ENCODE measurements at places on chromosomes 6 and 20.

- no peak for DNase-seq
Observed at GRCh38 chr20:4905195-4905594, 96.1 kb downstream of the SLC23A2 start.

DNA sequence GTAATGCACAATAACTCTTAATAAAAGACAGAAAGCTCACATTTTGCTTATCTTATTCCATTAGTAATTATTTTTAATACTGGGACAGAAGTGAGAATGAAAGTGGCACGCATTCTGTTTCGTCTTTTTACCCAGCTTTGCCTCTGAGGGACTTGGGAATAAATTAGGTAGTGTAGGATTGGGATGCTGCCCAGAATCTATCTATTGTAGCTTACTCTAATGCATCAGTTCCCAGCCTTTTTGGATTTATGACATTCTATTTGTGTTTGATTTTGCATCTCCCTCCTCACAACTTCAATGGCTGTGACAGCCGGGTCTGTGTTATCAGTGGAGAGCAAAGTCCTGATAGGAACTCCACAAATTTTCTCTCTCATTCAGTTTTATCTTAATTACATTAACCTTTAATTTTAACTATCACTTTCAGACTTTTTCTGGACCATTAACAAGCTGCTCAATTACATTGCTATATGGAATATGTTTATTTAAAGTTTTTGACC lies 62.9 kb upstream of the TULP4 start:
- no peak for DNase-seq

- DNase-seq: no peak
Observed at GRCh38 chr6:15949982-15950381, 178.9 kb upstream of the MYLIP start.

DNA sequence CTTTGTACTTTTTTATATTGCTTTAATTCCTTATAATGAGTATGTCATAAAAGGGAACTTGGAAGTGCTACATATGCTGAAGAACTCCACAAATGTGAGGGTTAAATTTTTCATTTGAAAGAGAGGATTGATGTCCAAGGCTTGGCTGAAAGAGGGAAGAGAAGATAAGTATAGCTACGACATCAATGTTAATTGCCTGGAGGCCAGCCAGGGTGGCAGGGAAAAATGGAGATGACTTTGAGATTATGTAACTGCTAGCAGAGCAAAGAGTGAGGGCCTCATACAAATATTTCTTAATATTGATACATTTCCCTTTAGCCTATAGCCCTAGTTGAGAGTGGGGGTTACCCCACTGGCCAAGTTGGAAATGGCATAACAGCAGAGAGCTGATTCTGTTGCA lies 24.8 kb upstream of the RIMS4 start:
- no peak for DNase-seq

GRCh38 chr6:115137910-115138309 lies 795.1 kb upstream of the HS3ST5 start:
- DNase-seq: no peak

DNA sequence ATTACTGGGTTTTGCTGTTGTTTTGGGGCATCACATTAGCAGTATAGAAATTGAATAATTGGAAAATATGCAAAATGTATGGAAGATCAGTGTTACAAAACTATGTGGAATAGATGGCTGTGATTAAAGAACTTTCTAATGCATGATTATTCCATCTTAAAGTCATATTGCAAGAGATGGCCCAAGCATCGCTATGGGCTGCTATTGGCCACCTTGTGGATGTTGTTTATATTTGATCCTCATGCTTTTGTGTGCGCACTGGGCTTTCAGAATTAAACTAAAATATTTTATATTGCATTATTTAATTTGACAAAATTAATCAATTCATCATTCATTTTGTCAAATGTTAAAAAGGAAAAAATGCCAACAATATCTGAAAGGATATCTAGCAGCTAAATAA lies 16.1 kb upstream of the HMGN3 start:
- no peak for DNase-seq

- no peak for DNase-seq
Observed at GRCh38 chr6:134010400-134010799, 42.0 kb downstream of the SLC2A12 start.

DNA sequence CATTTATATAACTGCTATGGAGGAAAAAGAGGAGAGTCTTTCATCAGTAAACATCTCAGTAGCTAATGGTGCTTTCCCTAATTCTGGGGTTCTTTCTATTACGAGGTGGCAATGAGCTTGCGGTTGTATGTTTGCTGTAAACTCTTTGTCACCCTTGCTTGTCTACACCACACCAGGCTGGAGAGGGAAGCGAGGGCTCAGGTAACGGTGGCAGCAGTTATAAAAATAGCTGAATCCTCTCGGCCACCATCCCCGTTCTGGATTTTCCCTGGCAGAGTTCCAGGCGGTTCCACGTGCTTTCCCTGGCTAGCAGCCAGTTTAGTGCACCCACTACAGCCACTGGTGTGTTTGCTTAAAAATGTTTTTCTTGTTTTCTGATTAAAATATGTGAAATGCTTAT lies 39.0 kb downstream of the MAS1 start:
- DNase-seq: no peak

DNA sequence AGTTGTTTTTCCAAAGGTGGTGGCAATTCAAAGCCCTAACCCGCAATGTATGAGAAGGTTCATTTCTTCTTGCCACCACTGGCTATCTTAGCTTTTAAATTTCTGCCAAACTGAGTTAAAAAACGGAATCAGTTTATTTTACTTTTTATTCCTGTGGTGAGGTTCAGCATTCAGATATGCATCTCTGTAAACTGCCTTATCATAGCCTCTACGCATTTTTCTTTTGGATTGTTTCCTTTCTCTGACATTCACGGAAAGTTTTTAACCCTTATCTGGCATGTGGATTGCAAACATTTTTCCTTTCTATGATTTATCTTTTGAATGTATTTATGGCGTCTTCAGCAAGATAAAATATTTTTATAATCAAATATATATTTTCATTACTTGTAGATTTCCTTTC lies 37.7 kb downstream of the AK9 start:
- DNase-seq: no peak

GRCh38 chr6:169825558-169826225 lies 74.3 kb downstream of the ERMARD start:
- DNase-seq: no peak

DNA sequence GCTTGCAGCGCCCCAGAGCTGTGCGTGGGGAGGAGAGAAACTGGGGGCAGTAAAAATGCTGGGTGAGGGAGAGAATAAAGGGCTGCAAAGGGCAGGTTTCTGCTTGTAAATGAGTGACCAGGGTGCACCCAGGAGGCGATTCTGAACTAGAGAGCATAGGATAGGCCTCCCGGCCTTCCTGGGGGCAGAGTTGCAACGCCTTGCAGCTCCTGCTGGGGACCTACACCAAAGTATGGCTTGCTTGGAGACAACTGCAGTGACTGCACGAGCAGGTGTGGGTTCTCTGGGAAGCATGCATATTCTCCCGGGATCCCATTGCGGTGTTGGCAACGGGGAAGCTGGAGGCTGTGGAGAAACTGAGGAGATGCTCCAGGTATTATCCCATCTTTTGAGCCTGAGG lies 111.6 kb upstream of the SPACA1 start:
- no peak for DNase-seq

DNA sequence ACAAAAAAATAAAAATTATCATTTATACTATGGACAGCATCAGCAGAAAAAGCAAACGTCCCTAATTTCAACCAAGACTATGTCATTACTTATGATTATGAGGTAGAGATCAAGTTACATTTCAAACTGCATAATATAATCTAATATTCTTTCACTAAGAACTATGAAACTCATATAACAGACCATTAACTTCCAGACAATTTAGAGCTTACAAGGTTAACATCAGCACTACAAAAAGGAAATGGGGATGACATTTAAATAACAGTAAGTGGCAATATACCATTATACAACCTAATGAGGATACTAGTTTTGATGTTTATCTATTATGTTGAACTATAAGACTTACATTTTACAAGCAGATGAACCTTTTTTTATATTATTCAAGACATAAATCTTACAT lies 261.0 kb upstream of the THEMIS start:
- no peak for DNase-seq

GRCh38 chr20:47230811-47231256 lies 125.7 kb downstream of the ZMYND8 start:
- DNase-seq: no peak

DNA sequence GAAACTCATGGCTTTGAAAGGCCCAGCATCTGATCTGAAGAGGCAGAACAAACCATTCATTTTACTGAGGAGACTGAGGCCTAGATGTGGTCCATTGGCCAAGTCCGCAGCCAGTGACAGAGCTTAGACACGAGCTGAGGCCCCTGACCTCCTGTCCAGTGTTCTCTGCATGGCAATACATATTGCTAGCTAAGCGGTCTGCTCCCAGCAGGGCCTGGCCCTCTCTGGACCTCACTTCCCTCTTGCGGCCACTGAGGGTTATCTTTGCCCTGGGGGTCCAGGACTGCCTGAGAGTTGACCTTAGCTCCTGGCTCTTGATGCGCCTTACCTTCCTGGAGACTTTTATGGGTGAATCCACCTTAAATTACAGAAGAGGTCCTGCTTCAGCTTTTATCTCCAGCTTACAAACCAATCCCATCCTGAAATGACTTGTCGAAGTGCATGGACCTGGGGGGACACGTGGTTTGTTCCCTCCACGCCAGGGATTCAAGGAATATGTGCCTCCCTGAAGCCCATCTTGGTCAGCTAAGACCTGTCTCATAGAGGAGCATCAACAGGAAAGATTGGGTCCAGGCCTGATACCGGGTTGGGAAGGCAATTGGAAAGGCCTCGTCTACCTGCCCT lies 75.6 kb downstream of the CNBD2 start:
- DNase-seq: no peak

DNA sequence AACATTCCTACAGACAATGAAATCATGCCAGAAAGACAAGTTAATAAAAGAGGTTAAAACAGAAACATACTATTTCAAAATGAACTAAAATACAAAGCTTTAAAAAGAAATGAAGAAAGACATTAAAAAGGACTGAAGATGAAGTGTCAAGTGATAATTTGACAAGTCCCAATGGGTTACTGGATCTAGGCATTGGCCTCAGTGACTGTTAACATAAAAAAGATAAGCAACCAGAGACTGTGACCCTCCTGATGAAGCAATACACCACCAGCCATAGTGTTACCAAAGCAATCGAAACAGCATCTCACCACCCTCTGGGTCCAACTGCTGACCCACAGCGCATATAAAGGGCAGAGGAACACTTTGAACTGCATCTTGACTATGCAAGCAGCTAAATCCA lies 130.3 kb downstream of the FIG4 start:
- DNase-seq: no peak

GRCh38 chr6:73665686-73666319 lies 12.0 kb upstream of the SLC17A5 start:
- DNase-seq: no peak

- DNase-seq: no peak
Observed at GRCh38 chr20:23257848-23258746, 92.5 kb upstream of the NXT1 start.

DNA sequence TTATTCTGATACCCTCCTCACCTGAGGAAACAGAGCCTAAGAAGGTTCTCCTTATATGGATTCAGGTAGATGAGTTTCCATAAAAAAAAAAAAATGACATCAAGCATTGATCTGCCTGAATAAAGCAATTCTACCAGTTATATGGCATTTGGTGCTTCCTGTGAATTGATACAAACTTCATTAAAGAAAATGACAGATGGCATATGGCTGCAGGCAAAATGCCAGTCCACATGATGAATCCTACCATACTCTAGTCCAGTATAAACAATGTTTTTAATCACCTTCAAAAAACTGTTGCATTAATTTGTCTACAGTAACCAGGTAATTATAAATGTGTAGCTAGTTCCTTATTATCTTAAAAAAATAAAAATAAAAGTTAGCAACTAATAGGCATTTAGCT lies 559.2 kb upstream of the FLRT3 start:
- DNase-seq: no peak

DNA sequence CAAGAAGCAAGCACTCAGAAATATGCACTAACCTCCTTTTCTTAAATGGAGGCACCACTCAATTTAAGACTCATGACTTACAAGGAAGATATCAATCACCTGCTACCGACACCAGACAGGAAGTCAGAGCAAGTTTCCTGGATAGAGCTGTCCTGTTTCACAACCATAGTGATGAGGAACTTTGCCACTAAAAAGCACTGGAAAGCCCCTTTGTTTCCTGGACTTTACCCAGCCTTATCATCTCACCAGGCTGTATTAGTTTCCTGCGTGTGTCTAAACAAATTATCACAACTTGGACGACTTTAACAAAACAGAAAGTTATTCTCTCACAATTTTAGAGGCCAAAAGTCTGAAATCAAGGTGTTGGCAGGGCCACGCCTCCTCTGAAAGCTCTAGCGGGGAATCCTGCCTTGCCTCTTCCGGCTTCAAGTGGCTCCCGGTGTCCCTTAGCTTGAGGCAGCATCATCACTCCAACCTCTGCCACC lies 253.8 kb upstream of the STXBP5 start:
- no peak for DNase-seq

- no peak for DNase-seq
Observed at GRCh38 chr6:73802366-73802765, 106.4 kb downstream of the CD109 start.

DNA sequence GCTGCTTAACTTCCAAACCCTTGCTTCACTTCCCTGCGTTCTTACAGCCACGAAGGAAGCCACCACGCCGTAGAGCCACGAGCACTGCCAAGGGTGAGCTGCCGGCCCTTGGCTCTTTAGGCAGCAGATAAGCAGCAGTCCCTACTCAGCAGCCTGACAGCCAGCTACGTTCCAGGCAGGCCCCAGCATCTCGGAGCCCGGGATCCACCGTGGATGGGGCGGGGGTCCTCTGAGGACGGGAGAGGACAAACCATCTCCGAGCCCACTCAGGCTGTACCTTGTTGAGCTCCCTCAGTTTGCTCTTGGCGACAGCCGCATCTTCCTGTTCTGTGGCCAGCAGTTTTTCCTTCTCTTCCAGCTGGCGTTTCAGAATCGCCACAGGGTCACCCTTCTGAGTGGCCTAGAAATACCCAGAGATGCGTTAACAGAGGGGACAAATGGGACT lies 40.5 kb downstream of the RRBP1 start:
- no peak for DNase-seq

DNA sequence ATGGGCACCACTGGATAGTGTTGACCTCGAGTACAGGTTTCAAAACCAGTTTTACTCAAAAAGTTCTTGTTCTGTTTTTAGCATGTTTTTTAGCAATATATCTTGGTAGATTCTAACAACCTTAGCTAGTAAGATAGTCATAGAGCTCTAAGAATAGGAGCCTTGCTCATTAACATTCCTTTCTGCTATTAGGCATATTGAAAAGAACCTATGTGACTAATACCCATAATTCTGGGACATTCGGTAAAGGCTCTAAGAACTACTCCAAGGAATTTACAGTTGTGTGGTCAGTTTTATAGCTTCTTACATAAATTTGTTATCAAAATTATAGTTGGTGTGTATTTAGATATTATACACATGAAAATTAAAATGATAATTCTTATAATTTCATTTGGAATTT lies 11.6 kb downstream of the SLC9A8 start:
- no peak for DNase-seq

- DNase-seq: no peak
Observed at GRCh38 chr6:36867471-36868224, 7.0 kb downstream of the PPIL1 start.

Measured in iPS DF 19.7 (cell line).